Stimulated activated CD4-positive, alpha-beta T cell treated with anti-CD3 and anti-CD28 coated beads, Interleukin-15, amount 100 ng/mL, for 24 hours (primary cell): ENCODE measurements at places on chromosomes 2 and 18.

DNA sequence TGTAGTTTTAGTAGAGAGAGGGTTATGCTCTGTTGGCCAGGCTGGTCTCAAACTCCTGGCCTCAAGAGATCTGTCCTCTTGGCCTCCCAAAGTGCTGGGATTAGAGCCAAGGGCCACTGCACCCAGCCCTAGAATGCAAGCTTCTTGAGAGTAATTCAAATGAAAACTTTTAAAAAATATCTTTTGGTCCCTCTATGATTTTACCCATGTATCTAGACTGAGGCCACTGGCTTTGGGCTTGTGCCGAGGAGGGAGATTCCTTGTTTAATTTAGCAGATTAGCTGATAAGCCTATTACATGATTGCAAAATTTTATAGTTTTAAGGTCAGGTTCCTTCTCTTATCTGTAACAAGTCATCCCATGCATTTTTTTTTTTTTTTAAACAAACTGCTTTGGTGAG lies 59.5 kb upstream of the CCDC195 start:
- no peak for DNase-seq

- DNase-seq, result no peak
Observed at GRCh38 chr2:229780856-229781773, 66.8 kb upstream of the DNER start.

- no peak for DNase-seq
Observed at GRCh38 chr2:172334988-172335387, 92.4 kb upstream of the ITGA6 start.

DNA sequence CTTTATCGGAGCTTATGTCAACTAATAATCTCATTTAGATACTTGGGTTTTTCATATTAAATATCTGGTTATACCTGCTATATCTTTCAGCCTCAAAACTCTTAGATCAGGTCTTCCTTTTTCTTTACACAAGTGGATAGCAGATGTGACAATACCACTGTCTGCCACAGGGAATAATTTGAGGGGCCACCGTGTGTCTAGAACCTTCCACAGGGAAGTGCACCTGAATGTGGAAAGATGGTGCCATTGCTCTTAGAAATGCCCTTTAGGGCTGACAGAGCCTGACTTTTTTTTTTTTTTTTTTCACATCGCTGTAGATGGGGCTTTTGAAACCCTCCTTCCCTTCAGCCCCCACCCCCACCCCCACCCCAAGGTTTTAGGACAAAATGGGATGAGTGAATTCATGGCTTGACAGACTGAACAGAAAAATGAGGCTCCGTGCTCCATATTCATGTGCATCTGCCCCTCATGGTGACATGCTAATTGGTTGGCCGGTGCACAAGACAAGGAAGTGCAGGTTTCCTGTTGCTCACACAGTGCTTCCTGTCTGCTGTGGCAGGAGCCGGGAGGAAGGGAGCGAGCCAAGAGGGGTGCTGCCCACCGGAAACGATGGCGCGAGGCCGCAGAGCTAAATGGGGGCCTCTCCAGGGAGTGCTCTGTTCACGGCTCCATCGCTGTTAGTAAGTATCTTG lies 246.0 kb downstream of the LDLRAD4 start:
- peak; percentile 82 for DNase-seq

- no peak for DNase-seq
Observed at GRCh38 chr2:207897541-207898353, 127.6 kb downstream of the PLEKHM3 start.

DNA sequence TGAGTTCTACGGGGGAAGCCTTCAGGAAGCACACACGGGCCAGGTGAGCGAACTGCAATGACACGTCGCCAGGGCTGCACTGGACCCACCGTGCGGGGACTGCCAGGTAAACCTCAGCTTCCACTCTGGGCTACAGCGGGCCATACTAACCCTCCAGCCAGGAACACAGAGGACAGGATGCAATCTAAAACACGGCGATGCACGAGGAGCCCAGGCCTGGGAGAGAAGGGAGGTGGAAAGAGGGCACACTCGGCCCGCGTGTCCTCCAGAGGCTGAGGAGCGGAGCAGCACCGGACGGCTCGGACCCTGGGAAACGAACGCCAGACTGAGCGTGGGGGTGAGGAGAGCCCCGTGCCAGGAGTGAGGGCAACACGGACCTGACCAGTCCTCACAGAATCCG lies 69.3 kb downstream of the HDAC4 start:
- DNase-seq, result no peak

GRCh38 chr2:163649080-163649479 lies 86.7 kb downstream of the FIGN start:
- DNase-seq, result no peak

- DNase-seq, result no peak
Observed at GRCh38 chr2:7356909-7357584, 439.8 kb downstream of the RNF144A start.

GRCh38 chr2:107402330-107402729 lies 424.4 kb upstream of the RGPD4 start:
- DNase-seq, result no peak

DNA sequence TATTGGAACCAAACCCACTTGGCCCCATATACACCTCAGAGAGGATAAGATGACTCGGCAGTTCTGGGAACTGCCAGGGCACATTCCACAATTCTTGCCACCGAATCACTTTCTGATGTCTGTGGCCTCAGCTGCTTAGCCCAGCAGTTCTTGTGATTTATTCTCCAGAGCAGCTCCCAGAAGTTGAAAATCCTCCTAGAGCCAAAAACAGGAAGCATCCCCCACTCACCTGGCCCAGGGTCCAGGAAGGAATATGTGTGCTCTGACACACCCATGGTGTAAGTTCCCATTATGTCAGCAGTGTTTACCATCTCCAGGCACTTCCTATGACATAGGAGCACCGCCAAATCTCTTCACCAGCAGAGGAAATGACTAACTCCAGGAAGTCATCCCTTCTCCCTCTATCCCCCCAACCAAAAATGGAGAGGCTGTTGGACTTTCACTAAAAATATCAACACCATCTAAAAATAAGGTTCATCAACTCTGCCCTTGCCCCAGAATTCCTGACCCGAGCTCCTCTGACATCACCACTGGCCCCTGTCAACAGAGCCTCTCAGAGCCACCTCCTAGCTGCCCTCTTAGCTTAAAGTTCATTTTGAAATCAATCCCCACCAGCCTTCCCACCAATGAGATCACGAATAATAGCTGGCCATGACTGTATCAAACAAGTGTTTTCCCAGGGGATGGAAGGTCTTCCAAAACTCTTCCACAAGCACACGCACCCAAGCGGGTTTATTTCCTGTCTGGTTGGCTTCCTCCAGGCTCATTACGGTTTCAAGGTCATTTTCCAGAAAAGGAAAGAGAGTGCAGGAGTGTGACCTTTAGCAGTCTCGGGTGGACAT lies 223.1 kb upstream of the PARD3B start:
- DNase-seq, result no peak

- DNase-seq, result no peak
Observed at GRCh38 chr2:61898810-61899209, 6.7 kb upstream of the COMMD1 start.

DNA sequence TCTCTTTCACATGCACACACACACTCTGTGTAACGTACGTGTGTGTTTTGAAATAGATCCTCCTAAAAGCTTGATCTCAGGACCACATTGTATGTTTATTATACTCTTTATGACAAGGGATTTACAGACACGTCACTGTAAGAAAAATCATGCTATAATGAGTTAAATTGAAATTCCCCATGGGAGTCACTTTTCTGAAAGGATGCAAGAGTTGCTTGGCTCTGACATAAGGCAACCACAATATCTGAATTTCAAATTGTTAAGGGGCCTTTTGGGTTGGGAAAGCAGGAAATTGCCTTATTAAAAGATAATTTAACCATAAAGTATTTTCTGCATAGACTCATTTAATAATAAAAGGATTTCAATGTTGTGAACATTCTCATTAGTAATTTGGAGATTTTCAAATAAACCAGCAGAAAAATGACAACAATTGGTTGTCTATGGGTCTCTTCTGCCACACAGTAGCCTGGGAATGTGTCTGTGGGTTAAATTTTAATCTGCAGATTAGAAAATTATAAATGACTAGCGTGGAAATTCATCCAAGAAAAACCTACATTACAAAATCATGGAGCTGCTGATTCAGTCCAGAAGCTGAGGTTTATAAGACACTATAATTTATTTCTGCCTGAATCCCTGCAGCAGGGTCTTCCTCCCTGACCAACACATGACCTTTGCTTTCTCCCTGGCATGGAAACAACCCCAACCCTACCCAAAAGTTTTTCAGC lies 75.9 kb upstream of the PID1 start:
- DNase-seq, result no peak

DNA sequence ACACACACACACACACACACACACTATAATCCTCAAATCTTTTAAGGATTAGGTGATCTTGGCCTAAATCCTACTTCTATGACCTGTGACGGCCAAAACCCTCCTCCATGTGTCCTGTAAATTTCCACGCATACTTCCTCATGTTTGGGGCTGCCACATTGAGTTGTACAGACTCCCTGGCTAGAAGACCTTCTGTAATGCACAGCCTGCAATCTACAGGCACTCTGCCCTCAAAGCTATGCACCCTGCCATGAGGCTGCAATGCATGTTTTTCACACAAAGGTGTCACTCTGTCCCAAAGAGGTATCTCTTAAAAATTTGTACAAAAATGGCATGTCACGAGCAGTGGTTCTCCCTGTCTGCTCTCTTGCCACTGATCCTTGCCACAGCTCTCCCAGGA lies 26.4 kb upstream of the B4GALT6 start:
- DNase-seq, result no peak
